ENCODE measurements at places on chromosomes 3 and 15.

GRCh38 chr3:167843886-167844285 is 108.4 kb downstream of the SERPINI1 start:
- no peak for DNase-seq

DNA sequence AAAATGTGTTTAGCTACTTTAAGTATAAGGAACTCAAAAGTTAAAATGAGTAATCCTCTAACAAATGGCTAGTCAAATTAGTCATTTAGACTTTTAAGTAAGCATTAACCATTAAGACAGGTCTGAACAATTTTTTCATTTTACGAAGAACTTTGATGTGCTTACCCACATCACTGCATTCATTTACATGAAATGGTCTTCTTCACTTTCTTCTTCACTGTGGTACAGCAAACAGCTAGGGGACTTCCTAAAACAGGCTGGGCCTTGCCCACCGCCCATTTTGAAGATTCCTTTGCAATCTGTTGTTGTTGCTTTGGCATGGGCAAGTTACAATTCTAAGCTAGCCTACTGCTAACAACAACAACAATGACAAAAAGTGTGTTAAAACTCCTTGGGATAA is 67.4 kb downstream of the CBLB start:
- DNase-seq = no peak

DNA sequence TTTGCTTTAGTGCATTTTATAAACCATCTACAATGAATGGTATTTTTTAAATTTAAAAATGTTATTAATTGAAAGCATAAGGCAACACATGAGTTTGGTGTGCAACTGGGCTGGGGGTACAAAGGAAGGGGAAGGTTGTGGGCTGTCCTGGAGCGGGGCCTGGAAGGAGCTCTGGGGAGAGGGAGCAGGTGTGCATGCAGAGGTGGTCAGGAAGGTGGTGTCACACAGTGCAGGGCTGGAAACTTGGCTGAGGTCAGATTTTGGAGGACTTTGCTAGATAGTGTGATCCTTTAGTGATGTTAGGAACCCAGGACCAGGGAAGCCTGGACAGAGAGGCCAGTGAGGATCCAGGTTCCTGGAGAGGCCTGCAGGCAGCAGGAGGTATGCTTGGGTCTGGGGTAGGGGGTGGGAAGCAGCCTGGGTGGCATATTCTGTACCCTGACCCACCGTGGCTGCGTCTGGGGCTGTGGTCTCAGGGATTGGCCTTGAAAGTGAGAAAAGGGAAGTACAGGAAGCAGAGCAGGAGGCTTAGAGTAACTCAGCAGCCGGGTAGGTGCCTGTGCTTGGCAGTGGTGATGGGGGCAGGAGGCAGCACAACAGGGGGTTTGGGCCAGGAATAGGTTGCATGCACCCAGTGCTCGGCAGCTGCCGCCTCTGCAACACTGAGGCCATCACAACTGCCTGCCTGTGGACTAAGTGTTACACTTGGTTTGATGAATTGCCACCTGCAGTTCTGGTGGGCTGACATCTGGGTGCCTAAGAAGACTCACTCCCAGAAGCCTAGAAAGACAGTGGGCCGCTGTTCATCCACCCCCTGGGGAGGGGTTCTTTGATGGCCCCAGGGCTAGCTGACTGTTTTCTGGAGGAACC is 33.0 kb downstream of the KY start:
- no peak for DNase-seq

DNA sequence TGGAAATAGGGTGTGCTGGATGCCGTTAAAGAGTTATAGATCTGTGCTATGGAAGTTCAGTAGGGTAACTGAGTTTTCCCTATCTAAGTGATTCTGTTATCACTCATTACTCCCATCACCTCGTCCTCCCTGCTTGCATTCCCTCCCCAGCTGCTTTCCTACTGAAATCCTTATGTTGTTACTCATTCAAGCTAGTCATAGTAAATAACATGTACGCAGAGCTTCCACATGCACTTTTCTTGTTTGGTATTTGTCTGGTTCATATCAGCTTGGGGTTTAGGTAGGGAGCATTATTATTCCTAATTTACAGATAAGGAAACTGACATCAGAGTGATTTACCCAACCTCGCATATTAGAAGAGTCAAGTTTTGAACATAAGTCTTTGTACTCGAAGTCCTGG is 135.1 kb downstream of the HCN4 start:
- DNase-seq = no peak

GRCh38 chr3:174957081-174957480 is 97.9 kb downstream of the NAALADL2 start:
- DNase-seq = no peak

GRCh38 chr3:166462891-166463470 is 625.8 kb upstream of the BCHE start:
- no peak for DNase-seq

DNA sequence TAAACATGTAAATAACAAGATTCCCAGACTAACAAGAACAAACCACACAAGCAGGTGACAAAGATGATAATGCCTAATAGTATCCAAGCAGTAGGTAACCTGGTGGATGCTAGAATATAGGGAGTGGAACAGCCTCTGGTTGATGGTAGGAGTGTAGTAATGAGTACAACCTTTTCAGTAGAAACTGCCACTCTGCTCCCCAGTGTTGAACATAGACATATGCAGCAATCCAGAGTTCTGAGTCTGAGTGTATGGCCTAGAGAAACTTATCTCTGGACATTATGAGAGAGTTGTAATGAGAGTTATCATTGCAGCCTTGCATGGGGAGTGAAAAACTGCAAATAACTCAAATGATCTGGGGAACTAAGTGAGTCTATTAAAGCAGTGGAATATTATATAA is 76.1 kb upstream of the ACAD9 start:
- DNase-seq = no peak

DNA sequence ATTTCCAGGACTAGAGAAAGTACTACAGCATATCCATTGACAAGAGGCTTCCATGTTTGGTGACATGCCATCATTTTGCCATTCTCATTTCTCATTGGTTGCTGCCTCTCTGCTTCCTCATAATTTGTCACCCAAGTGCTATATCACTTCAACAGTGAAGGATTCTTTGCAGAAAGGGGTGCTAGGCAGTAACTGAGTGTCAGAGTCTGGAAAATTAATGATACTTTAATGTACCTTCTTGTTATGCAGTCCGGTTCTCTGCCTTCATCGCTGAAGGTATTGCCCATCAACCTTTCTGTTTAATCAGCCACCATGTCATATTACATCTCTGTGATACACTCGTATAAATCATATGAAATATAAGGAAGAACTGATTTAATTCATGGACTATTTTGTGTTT is 550.3 kb downstream of the ROBO2 start:
- DNase-seq = no peak

DNA sequence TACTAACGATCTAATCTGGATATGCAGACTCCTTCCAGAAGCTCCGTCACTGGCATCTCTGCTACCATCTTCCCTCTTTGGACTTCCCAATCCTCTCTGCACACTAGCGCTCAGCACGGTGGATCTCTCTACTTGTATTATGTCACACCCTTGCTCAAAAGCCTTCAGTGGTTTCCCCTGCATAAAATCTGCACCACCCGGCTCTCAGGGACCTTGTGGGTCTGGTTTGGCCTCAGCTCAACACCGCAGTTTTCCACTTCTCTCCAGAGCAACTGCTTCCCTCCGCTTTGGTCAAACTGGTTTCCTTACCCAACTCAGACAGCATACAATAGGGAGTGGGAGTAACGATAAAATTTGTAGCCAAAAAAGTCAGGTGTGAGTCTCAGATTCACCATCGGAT is 30.7 kb upstream of the HES1 start:
- DNase-seq = no peak

DNA sequence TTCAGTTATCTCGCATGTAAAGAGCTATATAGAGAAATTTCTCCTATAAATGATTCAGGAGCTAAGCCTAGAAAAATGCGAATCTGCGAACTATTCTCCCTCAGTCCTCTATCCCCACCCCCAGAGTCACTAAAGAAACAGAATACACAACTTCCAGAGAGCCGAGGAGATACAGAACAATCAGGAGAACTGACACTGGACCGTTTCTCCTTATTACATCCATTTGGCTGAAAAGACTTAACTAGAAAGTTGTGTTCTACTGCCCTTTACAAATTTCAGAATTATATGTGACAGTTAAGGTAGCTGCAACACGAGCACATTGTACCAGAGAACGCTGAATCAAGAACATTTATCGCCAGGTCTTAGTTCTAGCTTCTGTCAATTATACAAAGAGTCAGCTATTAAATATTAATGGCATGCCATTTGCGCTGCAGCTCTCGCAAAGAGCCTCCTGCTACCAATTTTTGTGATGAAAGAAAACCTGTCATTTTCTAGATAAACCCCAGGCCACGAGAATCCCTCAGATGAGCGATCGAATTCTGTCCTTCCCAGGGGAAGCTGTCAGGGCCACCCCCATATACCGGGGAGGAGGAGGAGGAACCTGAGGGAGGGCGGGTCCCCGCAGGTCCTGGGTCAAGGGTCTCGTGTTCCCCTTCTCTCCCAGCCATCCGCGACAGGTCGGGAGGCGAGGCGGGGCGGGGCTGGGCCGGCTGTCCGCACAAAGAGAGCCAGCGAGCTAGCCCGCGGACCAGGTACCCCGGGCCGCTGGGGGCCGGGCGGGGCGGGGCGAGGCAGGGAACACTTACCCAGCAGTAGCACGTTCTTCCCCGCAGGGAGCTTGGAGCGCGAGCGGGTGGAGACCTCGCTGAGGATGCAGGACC is 878 bp downstream of the DYNC1LI1 start:
- DNase-seq = peak; percentile 49

- no peak for DNase-seq
Observed at GRCh38 chr3:487614-488013, 291.1 kb downstream of the CHL1 start.

DNA sequence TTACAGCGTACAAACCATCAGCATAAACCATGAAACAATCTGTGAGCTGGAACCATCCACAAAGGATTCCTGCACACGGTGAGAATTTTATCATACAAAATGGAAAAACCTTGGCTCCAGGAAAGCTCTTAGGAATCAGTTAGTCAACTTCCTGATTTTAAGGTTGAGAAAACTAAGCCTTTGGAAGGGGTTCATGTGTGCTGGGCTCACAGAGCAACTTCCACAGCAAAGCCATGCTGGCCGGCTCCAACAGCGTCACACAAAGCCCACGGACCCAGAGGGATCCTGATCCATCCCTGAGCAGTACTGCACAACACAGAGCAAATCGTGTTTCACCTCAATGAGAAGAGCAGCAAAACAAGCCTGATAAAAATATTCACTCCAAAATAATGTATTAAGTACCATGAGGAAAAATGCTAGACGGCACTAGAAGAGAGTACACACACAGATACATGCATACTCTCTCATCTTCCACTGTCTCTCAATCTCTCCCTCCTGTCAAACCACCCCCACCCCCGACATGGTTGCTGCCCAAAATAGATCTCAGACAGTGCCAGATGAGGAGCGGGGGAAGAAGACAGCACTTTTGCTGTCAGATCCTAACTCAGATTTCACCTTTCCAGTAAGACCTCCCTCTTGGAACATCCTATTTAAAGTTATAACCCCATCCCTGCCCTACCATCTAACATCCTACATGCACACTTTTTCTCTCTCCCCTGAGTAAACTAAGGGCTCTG is 58.6 kb downstream of the MB21D2 start:
- DNase-seq = no peak

GRCh38 chr3:184543843-184544512 is 17.6 kb upstream of the EPHB3 start:
- peak; percentile 77 for DNase-seq

- DNase-seq = peak; percentile 30
Observed at GRCh38 chr15:69225355-69226022, 65.1 kb downstream of the GLCE start.

DNA sequence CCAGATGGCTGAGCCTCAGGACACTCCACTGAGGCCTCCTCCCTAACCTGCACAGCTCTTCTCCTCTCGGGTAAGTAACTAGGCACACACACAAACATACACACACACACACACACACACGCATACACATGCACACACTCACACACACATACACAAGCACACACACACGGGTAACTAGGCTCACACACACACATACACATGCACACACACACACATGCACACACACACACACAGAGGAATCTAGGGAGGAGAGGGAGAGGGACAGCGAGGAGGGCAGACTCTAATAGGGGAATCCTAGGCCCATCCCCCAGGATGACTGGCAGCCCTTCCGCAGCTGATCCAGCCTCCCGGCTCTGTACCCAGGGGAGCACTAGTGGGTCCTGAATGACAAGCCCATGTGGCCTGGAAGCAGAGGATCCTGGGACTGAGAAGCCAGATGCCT is 177.4 kb upstream of the LINGO1 start:
- no peak for DNase-seq

DNA sequence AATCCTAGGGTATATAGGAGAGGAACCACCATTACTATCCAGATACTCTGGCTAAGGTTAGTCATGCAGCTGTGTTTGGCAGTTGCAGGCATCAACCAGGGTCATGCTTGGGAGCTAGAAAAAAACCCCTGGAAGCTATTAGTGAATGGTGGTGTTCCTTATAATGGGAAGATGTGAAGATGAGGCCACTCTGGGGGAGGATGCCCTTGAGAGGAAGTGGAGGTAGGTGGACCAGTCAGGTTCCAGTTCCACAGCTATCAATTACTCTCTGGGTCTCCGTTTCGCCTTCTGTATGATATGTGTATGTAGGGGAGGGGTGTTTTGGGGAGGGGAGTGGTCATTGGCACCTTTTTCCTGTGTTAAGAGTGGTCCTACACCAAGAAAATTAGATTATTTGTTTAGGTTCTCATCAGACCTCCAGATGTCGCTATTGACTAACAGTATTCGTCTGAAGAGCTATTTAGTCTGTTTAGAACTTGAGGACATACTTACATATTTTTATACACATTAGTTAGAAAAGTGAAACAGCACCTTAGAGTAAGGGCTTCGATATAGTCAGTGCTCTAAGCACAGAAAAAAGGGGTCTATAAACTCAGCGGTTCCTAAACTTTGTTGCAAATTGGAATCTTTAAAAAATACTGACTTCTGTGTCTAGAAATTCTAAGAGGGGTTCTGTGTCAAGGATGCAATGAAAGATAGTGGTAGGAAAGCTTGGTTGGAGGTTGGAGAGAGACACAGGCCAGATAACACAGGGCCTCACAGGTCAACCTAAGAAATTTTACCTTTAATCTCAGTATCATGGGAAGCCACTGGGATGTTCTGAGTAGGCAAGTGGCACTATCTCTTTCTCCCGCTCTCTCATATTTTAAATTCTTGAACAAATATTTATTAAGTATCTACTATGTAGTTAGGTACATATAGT is 9.1 kb upstream of the HPS3 start:
- peak; percentile 83 for DNase-seq

Data from midbrain (tissue), 1 donor.